Occipital lobe (tissue), 3 donors: ENCODE measurements at places on chromosomes 6 and 20. TPM values are rescaled to one million over a fixed set of nuclear protein-coding genes. Genes with fewer than 3 reads are reported as not detected.

MED20 gene
- total RNA-seq = 15.9 TPM

LRRC1 gene
- total RNA-seq = 12.0 TPM

SMAP1 gene
- total RNA-seq = 61.5 TPM

NKX2-2 gene
- 0.31 TPM for total RNA-seq

ULBP3 gene
- total RNA-seq = 6.2 TPM

BTNL2 gene
- total RNA-seq = not detected

SPO11 gene
- not detected for total RNA-seq

MOG gene
- total RNA-seq = not detected

TOX2 gene
- 0.31 TPM for total RNA-seq

KIAA0408 gene
- total RNA-seq = 116 TPM

USP49 gene
- total RNA-seq = 12.5 TPM

PHF1 gene
- total RNA-seq = 17.9 TPM

TREM2 gene
- 10.5 TPM for total RNA-seq

ESR1 gene
- total RNA-seq = 0.16 TPM

HLA-DPA1 gene
- total RNA-seq = 1.4 TPM

MROH8 gene
- 3.0 TPM for total RNA-seq

HTR1B gene
- 0.94 TPM for total RNA-seq

NUS1 gene
- 37.7 TPM for total RNA-seq

KIF13A gene
- total RNA-seq = 27.8 TPM

MTG2 gene
- total RNA-seq = 14.8 TPM

OR2H1 gene
- total RNA-seq = not detected

PRDM13 gene
- total RNA-seq = not detected

RAB32 gene
- total RNA-seq = 10.0 TPM

PDE10A gene
- 62.7 TPM for total RNA-seq

KIF25 gene
- not detected for total RNA-seq

ATXN1 gene
- 102 TPM for total RNA-seq

TCP1 gene
- 336 TPM for total RNA-seq

LPA gene
- 1.4 TPM for total RNA-seq

DEFB124 gene
- not detected for total RNA-seq

PSORS1C2 gene
- not detected for total RNA-seq

FOXQ1 gene
- total RNA-seq = 1.1 TPM

POM121L2 gene
- not detected for total RNA-seq

GGTLC1 gene
- not detected for total RNA-seq

PACRG gene
- total RNA-seq = 6.7 TPM

MAFB gene
- 11.1 TPM for total RNA-seq

ARMH2 gene
- total RNA-seq = not detected

ME1 gene
- total RNA-seq = 1.4 TPM

NEDD9 gene
- 19.2 TPM for total RNA-seq

CYB5R4 gene
- total RNA-seq = 13.7 TPM

GABRR1 gene
- not detected for total RNA-seq

SMLR1 gene
- total RNA-seq = not detected

ABHD16B gene
- not detected for total RNA-seq

GRIK2 gene
- 82.7 TPM for total RNA-seq

CYP39A1 gene
- 2.3 TPM for total RNA-seq

FAM162B gene
- 2.8 TPM for total RNA-seq

MLN gene
- not detected for total RNA-seq

ULBP1 gene
- total RNA-seq = 3.9 TPM

PPP1R16B gene
- total RNA-seq = 12.9 TPM

GPX5 gene
- not detected for total RNA-seq

PAQR8 gene
- 12.8 TPM for total RNA-seq

COL21A1 gene
- total RNA-seq = 1.9 TPM

ANKRD66 gene
- total RNA-seq = 0.16 TPM

LY6G6C gene
- total RNA-seq = 0.31 TPM

SLC13A3 gene
- total RNA-seq = 10.8 TPM

GTSF1L gene
- total RNA-seq = not detected

BTN2A1 gene
- 13.1 TPM for total RNA-seq

ZGPAT gene
- total RNA-seq = 7.3 TPM
